ENCODE measurements at places on chromosomes 3 and 15. TPM values are rescaled to one million over a fixed set of nuclear protein-coding genes. Genes with fewer than 3 reads are reported as not detected.

GRCh38 chr3:17092583-17092933 lies 207.8 kb downstream of the PLCL2 start:
- H3K36me3 ChIP-seq, result peaks cover 18% of the 10 kb centered on the region
- DNase-seq, result no peak
- H3K27me3 ChIP-seq, result no peaks in the 10 kb centered on the region
- no peak overlapping the region for H3K27ac ChIP-seq

Gene BAHD1
- 32.9 TPM for total RNA-seq

Gene ARPIN
- not detected for total RNA-seq

DNA sequence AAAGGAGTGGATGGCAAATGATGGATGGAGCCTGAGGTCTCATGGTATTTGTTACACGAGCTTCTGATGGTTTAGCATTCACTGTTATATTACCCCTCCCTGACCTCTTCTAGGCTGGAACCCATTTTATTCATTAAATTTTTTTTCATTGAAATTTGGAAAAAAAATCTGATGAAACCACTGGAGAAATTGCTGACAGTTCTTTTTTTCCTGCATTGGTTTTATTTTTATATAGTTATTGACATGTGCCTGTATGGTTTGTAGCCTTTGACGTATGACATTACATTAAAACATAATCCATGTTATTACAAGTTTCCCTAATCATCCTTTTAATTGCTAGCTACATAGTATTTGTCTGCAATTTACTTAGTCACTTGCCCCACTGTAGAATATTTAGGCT lies 81.8 kb downstream of the CLDN11 start:
- no peak overlapping the region for H3K4me3 ChIP-seq
- no peak for DNase-seq
- no peaks in the 10 kb centered on the region for H3K36me3 ChIP-seq
- no peaks in the 10 kb centered on the region for H3K27me3 ChIP-seq

GRCh38 chr3:155629056-155629455 lies 115.8 kb downstream of the PLCH1 start:
- no peak for DNase-seq
- no peaks in the 10 kb centered on the region for H3K27me3 ChIP-seq
- H3K27ac ChIP-seq, result no peak overlapping the region

- no peak overlapping the region for H3K4me3 ChIP-seq
- no peak for DNase-seq
- H3K36me3 ChIP-seq, result peaks cover 22% of the 10 kb centered on the region
- no peak overlapping the region for H3K27ac ChIP-seq
- peaks cover 7% of the 10 kb centered on the region for H3K4me1 ChIP-seq
These were observed 72.1 kb downstream of the LRIG1 start for GRCh38 chr3:66428733-66429132.

- H3K27me3 ChIP-seq, result no peaks in the 10 kb centered on the region
- no peaks in the 10 kb centered on the region for H3K36me3 ChIP-seq
- H3K4me1 ChIP-seq, result no peaks in the 10 kb centered on the region
- no peak overlapping the region for H3K27ac ChIP-seq
- no peak for DNase-seq
These were observed 64.8 kb downstream of the DUT start for GRCh38 chr15:48396020-48396419.

All from CD4-positive, CD25-positive, alpha-beta regulatory T cell (primary cell).